Aortic smooth muscle cell (primary cell): ENCODE measurements at places on chromosomes 12 and 14. TPM values are rescaled to one million over a fixed set of nuclear protein-coding genes. Genes with fewer than 3 reads are reported as not detected.

Gene PAX9
- 0.12 and 0.26 TPM in 2 replicates for total RNA-seq

Gene SMAGP
- 12.3 and 14.0 TPM in 2 replicates for total RNA-seq

Gene TC2N
- 0.40 and 0.93 TPM in 2 replicates for total RNA-seq

Gene MYO1A
- under 0.01 and 0.12 TPM in 2 replicates for total RNA-seq

Gene FAM222A
- 0.06 and 0.13 TPM in 2 replicates for total RNA-seq
